ENCODE measurements at places on chromosomes 11 and 22.

- no peak for DNase-seq
These were observed 33.0 kb upstream of the MYOD1 start for GRCh38 chr11:17686231-17686980.

GRCh38 chr11:107842412-107843100 is 16.0 kb downstream of the SLC35F2 start:
- no peak for DNase-seq

DNA sequence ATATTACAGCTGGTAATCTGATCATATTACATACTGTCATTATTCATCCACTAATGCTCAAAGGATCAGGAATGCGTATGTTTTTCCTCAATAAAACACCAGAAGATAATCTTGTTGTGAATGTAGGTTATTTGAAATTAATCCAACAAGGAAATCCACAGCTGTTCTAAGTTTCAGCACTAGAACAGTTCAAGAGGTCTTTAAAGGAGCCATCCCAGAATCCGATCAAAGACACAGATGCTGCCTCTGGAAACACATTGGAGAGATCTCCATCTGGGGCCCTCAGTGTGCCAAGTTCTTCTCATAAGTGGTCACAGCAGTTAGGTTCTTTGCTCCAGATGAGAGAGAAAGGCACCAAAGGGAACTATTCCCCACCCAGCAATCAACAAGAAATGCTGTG is 1955.1 kb upstream of the RAG2 start:
- DNase-seq, result no peak

DNA sequence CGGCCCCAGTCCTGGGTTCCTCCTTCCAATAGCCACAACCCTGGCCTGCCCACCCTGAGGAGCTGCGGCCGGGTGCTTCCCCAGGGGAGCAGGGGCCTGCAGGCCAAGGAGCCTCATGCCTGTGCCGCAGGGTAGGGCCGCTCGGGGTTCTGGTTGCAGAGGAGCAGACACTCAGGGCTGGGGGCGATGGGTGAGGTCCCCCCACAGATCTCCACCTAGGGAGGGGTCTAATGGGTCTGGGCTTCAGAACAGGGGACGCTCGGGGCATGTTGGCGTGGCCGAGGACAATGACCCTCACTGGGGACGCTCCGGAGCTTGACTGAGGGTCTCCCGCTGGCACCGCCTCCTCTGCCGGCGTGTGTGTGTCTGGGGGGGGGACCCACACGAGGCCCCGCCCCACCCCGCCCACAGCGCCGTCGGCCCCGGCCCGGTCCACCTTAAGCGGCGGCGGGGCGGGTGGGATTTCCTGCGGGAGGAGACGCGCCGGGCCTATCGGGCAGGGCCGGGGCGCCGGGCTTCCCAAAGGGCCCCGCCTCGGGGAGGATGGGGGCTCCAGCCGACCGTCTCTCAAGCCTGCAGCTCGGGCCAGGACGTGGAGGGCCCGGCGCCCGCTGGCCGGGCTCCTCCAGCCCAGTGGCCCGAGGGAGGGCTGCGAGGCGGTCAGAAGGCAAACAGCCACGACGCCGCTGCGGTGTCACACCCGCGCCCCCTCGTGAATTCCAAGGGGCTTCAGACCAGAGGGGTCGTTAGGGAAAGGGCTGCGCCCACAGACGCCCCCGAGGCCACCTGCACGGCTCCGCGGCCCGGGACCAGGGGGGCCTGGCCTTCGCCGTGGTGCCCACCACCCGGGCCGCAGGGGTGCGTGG is 640 bp upstream of the ZDHHC8 start:
- DNase-seq, result peak; percentile 45

DNA sequence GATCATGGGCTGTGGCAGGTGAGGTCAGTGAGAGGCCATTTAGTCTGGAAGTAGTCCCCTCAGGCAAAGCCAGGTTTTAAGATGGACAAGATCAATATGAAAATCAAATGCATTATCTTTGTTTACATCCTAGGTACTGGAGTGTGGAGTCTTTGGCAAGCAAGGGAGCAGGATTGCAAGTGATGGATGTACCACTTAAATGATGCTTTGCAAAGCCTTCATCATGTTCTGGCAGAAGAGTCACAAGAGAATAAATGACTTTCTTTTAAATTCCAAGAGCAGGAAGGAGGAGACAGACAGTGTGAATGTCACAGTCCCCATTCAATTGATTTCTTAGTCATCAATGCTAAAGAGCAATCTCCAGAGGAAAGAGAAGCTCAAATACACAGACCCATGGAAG is 908.3 kb downstream of the FAM181B start:
- no peak for DNase-seq

DNA sequence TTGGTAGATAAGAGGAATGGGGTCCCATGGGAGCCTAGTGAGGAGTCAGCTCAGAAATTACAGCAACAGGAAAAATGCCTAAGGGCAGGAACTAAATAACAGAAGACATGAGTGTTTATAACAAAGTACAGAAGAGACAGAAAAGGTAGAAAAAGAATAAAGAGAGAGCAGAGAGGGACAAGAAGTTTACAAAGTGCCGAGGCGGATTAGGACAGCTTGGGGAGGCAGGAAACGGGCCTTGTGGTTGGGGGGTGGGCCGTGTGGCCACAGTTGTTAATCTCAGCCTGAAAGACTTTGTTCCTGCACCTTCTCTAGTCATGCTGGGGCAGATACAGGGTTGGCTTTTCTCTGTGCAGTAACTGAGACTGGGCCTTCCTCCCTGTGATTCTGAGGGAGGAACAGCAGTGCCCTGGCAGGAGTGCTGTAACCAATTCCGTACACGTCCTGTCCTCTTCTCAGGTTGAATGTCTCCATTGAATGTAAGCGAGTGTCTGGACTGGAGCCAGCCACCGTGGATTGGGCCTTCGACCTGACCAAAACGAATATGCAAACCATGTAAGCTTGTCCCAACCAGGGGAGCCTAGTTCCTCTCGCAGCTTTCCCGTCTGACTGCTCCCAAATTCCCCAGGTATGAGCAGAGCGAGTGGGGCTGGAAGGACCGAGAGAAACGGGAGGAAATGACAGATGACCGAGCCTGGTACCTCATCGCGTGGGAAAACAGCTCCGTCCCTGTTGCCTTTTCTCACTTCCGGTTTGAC is 13.2 kb downstream of the NAA40 start:
- DNase-seq, result no peak

- DNase-seq, result no peak
These were observed 23.3 kb upstream of the TMEM191C start for GRCh38 chr22:21443735-21444421.

DNA sequence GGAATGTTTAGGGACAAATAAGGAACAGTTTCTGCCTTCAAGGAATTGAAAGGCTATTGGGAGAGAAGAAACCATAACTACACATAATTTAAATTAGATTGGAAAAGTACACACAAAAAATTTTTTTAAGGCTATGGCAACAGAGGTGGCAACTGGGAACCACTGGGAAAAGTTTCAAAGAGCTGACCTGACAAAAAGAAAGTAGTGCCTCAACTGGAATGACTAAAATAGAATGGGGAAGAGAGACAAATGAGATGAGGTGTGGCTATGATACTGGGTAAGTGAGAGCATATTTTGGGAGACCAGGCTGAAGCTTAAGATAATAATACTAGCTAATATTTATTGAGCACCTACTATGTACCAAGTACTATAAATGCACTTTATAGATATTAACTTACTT is 2.9 kb upstream of the AKIP1 start:
- DNase-seq, result no peak

DNA sequence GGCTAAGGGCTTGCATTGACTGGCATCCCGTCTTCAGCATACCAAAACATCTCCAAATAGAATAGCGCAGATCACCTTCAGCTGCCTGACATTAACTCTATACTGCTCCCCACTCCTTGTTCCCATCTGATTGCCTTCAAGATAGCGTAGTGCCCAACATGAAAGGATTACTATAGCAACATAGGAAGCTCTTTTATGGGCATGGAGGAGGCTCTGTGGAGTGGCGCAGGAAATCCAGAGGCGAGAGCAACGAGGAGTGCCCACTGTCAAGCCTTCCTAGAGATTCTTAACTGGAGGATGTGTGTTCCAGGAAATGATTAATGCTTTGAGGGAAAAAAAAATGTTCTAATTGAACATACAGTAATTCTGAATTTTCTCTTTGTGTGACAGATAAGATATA is 213.3 kb downstream of the CADM1 start:
- peak; percentile 37 for DNase-seq

DNA sequence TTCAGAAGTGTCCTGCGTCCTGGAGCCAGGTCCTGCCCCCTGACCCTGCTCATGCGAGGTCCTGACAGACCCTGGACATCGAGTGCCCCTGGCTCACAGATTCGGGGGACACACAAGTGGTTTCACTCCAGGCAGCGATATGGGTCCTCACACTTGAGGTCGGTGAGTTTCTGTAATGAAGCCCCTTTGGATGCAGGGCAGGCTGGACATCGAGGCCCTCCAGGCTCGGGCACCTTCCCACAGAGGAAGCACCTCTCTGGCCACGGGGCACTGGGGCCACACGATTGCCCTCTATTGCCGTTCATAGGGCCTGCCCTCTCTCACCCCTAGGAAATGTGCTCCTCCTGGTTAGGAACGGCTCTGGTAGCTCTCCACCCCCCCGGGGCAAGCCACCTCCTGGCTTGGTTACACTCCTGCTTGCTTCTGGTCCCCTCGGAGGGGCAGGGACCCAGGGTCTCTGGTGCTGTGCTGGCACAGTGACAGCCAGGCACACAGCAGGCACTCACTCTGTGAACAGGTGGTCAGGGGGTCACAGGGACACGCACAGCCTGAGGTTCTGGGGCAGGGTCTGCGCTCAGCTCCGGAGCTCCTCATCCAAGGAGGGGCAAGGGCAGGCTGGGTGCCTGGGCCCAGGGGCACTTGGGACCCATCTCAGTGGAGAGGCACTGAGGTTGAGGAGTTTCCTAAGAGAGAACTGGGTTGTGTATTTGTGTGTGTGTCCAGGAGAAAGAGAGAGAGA is 907.7 kb downstream of the BRD1 start:
- peak; percentile 13 for DNase-seq

- DNase-seq, result no peak
These were observed 146.3 kb upstream of the ARHGAP20 start for GRCh38 chr11:110858547-110858921.

DNA sequence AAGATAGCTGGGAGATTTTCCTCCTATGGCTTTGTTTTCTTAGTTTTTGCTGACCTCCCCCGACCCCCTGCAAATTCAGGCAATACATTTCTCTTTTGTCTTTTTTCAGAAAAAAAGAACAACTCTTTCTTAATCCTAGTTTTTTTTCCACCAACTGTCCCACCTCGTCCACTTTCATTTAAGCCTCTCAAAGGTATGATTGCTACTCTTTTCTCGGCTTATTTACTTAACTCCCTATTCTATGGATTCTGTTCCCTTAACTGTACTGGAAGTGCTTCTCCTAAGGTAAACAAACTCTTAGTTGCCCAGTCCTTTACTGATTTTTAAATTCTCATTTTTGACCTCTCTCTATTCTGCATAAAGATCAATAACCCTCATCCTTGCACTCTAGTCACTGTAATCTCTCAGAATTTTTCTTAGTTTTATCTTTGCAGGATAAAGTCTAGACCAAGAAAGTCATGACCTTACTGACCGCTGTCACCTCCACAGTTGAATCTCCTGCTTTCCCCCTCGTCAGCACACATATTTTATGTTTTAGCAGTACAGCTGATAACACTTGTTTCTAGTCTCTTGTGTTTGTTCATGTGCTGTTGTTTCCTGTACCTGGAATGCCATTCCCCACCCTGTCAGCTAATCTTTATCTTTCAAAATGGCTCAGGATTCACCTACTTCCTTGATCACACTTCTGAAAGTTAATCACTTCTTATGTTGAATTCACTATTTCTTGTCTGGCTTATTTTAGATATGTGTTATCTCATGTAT is 14.9 kb downstream of the TBCEL start:
- no peak for DNase-seq

- no peak for DNase-seq
These were observed 35.3 kb upstream of the HORMAD2 start for GRCh38 chr22:30044881-30045493.

DNA sequence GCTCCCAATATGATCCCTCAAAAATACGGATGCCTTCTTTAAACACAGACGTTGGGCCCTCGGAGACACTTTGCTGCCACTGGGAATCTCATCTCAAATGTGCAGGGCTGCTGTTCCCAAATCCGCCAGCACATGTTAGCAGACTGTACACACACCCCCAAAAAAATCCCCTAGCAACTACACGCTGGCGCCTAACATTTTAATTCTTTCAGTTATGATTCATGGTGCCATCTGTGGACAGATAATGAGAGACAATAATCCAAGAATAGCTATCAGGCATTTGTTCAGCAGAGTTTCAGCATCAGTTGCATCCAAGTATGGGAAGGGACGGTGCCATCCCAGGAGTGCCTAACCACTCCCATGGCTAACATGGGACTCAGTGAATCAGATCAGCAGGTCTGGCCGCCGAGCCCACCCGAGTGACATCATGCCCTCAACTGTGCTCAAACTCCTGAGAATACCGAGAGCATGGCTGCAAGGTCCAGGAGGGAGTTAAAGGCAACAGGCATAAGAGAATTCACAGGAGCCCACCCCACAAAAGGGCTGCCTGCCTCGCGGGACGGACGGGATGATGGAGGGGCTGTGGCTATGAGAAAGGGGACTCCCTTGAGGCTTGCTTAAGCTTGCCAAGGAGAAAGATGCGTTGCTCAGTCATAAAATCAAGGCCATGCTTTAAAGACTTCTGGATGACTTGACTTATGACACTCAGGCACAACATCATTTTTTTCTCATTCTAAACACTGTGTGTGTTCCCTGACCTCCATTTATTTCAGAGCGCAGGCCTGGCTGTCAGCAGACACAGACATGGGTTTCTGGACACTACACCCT is 337.0 kb downstream of the SHANK2 start:
- no peak for DNase-seq

DNA sequence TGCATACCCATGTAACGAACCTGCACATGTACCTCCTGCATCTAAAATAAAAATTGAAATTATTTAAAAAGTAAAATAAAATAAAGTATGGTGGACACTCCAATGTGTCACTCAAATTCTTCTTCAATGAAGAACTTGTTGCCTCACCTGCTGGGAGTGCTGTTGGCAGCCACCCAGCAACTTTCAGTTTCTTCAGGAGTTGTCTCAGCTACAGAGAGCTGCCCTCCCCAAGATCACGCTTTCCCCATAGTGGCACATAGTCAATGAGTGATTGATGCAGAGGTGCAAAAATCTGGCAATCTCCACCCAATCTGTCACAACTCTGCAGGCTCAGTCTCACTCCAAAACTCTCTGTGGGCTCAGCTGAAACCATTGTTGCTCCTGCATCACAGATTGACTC is 92.3 kb upstream of the C11orf87 start:
- DNase-seq, result no peak

- DNase-seq, result peak; percentile 77
These were observed 21.0 kb upstream of the WNT7B start for GRCh38 chr22:45997777-45998637.

- DNase-seq, result no peak
These were observed 236.4 kb downstream of the CNTN5 start for GRCh38 chr11:99257131-99257530.

DNA sequence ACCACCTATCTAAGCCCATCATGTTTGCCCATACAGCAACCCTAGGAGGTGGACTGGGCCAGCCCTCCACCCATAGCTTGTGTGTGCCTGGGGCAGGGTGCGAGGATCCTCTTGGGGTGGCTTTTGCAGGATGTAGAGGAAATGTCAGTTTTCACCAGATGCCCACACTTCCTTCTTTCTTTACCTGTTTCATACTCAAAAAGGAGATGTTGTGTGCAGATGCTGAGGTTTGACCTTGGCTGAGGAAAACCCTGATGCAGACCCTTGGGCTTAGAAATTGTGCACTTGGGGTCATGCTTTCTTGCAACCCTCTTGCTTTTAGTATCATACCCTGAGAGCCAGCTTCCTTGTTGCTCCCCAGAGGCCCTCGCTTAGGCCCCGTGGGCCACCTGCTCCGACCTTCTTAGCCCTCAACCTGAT is 2.2 kb downstream of the HTR3A start:
- no peak for DNase-seq

Data from SHP77 (cell line).